Thoracic aorta (tissue), 2 donors: ENCODE measurements at places on chromosomes 5 and 9. TPM values are rescaled to one million over a fixed set of nuclear protein-coding genes. Genes with fewer than 3 reads are reported as not detected.
A peak's percentile ranks its signal among the peaks of the same experiment; 100 is the strongest.

GRCh38 chr9:85432599-85432998, 309.2 kb downstream of the AGTPBP1 start:
- no peaks in the 10 kb centered on the region for H3K36me3 ChIP-seq
- H3K27me3 ChIP-seq: no peaks in the 10 kb centered on the region
- H3K4me1 ChIP-seq: no peaks in the 10 kb centered on the region
- no peak overlapping the region for H3K27ac ChIP-seq
- no peak overlapping the region for H3K4me3 ChIP-seq
- no peak for DNase-seq

DNA sequence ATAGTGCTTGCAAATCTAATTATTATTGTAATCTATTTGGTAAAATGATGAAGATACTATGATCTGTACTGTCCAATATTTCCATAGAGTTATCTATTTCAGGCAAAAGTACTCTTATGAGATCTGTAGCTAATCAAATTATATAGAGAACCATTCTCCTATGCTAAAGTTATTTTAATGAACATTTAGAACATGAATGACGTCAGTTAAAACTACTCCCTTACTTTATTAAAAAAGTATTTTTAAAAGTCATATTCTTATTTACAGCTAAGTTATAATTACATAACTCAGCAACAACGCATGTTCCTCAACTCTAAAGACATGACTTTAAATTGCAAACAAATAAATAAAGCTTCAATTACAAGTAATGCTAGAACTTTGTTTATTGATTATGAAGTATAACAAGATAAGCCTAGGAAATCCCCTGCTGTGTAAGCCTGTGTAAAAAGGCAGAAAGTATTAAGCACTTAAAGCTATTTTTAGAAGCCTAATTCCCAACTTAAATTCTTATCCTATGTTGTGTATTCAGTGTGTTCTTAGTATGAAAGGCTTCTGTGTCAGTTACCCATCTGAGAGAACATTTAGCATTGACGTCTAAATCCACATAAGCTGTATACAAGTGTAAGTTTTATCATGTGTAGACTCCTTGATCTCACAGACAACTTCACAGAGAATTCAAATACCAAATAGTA, 285.7 kb downstream of the HCN1 start:
- no peak overlapping the region for H3K4me3 ChIP-seq
- no peaks in the 10 kb centered on the region for H3K27me3 ChIP-seq
- H3K27ac ChIP-seq: no peak overlapping the region
- DNase-seq: no peak
- no peaks in the 10 kb centered on the region for H3K36me3 ChIP-seq

GRCh38 chr5:80641353-80641752, 13.1 kb upstream of the MSH3 start:
- DNase-seq: no peak
- H3K36me3 ChIP-seq: no peaks in the 10 kb centered on the region
- H3K27me3 ChIP-seq: no peaks in the 10 kb centered on the region
- no peaks in the 10 kb centered on the region for H3K4me1 ChIP-seq
- H3K27ac ChIP-seq: no peak overlapping the region

GRCh38 chr9:8961186-8961851, 1161.7 kb upstream of the DMAC1 start:
- no peaks in the 10 kb centered on the region for H3K36me3 ChIP-seq
- no peaks in the 10 kb centered on the region for H3K4me1 ChIP-seq
- no peak overlapping the region for H3K27ac ChIP-seq
- peak; percentile 2 for DNase-seq

DNA sequence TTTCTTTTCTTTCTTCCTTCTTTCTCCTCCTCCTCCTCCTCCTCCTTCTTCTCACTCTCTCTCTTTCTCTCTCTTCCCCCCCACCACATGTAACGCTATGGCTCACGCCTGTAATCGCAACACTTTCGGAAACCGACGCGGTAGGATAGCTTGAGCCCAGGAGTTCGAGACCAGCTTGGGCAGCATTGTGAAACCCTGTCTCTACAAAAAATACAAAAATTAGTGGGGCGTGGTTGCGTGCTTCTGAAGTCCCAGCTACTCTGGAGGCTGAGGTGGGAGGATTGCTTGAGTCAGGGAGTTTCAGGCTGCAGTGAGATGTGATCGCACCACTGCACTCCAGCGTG, 736 bp upstream of the GLDC start:
- H3K4me3 ChIP-seq: peak overlapping the region; percentile 83
- H3K4me1 ChIP-seq: peaks cover 9% of the 10 kb centered on the region
- no peak for DNase-seq
- no peak overlapping the region for H3K27ac ChIP-seq
- no peaks in the 10 kb centered on the region for H3K36me3 ChIP-seq

GRCh38 chr9:120236596-120236995, 343.4 kb downstream of the CDK5RAP2 start:
- H3K27ac ChIP-seq: no peak overlapping the region
- H3K36me3 ChIP-seq: no peaks in the 10 kb centered on the region
- no peak overlapping the region for H3K4me3 ChIP-seq
- no peak for DNase-seq
- H3K4me1 ChIP-seq: no peaks in the 10 kb centered on the region

GRCh38 chr9:35564658-35565061, 40.4 kb upstream of the TESK1 start:
- peak; percentile 64 for DNase-seq
- H3K27ac ChIP-seq: peak overlapping the region; percentile 89
- peaks cover 59% of the 10 kb centered on the region for H3K4me1 ChIP-seq
- peaks cover 13% of the 10 kb centered on the region for H3K36me3 ChIP-seq
- no peaks in the 10 kb centered on the region for H3K27me3 ChIP-seq

GRCh38 chr5:174850565-174851169, 126.3 kb downstream of the MSX2 start:
- H3K4me3 ChIP-seq: no peak overlapping the region
- no peaks in the 10 kb centered on the region for H3K27me3 ChIP-seq
- no peaks in the 10 kb centered on the region for H3K36me3 ChIP-seq
- no peak for DNase-seq

GRCh38 chr9:124779368-124780059, 2.6 kb downstream of the OLFML2A start:
- no peak overlapping the region for H3K27ac ChIP-seq
- H3K4me1 ChIP-seq: peaks cover 13% of the 10 kb centered on the region
- no peak for DNase-seq
- no peaks in the 10 kb centered on the region for H3K36me3 ChIP-seq
- H3K4me3 ChIP-seq: no peak overlapping the region

DNA sequence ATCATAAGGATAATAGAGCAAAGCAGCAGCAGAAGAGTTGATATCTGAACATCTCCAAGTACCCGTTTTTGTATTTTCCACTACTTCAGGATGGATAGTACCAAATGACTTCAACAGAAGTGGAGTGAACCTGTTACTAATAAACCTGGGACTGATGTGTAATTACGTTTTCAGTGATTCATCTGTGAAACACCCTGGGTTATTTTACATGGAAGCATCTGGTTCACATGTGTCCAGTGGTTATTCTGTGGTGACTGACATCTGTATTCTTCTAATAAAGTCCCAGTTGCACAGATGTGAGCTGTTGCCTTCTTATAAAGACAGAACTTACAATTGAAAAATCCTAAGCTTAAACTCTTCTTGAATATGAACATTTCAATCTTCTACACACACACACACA, 139.7 kb upstream of the VCAN start:
- no peak for DNase-seq
- no peak overlapping the region for H3K4me3 ChIP-seq
- no peaks in the 10 kb centered on the region for H3K4me1 ChIP-seq
- H3K27me3 ChIP-seq: no peaks in the 10 kb centered on the region
- no peak overlapping the region for H3K27ac ChIP-seq

DNA sequence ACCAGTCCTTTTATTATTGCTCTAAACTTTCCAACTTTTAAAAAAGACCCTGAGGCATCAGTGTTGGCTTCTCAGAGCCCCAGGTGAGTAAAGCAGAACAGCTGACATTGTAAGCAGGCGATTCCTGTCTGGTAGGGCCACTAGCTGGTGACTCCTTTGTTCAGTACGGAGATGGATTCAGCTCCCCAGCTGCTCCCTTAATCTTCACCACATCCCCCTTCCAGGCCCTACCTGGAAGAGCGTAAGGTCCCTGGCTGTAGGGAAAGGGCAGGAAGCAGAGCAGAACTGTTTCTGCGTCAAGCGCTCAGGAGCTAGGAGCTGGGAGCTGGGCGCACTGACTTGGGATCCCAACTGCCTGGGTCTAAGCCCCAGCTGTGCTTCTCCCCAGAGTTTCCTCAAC, 203.7 kb upstream of the TAS2R1 start:
- no peak overlapping the region for H3K4me3 ChIP-seq
- no peaks in the 10 kb centered on the region for H3K36me3 ChIP-seq
- H3K4me1 ChIP-seq: no peaks in the 10 kb centered on the region
- no peak overlapping the region for H3K27ac ChIP-seq
- no peak for DNase-seq

GRCh38 chr5:57937501-57938173, 455.0 kb upstream of the ACTBL2 start:
- no peak for DNase-seq
- H3K4me1 ChIP-seq: no peaks in the 10 kb centered on the region
- no peaks in the 10 kb centered on the region for H3K36me3 ChIP-seq
- H3K27me3 ChIP-seq: no peaks in the 10 kb centered on the region
- no peak overlapping the region for H3K27ac ChIP-seq

DNA sequence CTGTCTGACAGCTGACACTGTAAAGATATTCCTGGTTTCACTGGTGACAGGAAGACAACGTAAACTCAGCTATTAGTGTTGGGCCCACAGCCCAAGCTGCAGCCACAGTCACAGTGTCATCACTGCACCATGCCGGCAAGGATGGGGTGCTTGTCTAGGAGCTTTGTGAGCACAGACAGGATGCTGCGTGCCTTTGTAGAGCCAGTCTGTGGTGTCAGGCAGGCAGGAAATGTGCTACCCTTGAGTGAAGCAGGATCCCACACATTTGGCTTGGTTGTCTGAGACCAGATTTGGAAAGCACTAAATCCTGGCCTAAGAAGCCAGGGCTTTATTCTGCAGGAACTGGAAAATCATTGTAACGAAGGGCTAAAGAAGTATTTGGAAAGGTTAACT, 121.6 kb upstream of the ADAMTS16 start:
- no peaks in the 10 kb centered on the region for H3K27me3 ChIP-seq
- no peak for DNase-seq
- H3K36me3 ChIP-seq: no peaks in the 10 kb centered on the region

DNA sequence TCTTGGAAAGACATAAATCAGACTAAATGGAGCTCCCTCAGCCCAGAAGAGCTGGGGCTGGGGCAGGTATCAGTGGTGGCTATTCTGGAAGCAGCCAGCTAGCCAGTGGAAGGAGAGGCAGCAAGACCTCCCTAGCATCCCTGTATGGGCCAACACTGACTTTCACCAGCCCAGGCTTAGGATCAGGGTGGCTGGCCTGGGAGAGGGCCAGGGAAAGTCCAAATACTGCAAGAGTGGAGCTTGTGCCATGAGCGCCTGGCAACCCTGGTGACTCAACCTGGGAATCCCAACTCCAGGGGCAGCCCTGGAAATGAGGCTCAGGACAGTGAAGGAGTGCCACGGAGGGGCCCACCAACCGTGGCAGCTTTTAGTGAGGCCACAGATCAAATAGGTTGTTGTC, 7.6 kb upstream of the IRF1 start:
- peak overlapping the region; percentile 85 for H3K4me3 ChIP-seq
- H3K36me3 ChIP-seq: no peaks in the 10 kb centered on the region
- DNase-seq: peak; percentile 30
- no peaks in the 10 kb centered on the region for H3K27me3 ChIP-seq

GRCh38 chr9:97895695-97896332, 26.5 kb downstream of the TRMO start:
- DNase-seq: no peak
- no peak overlapping the region for H3K4me3 ChIP-seq
- no peaks in the 10 kb centered on the region for H3K4me1 ChIP-seq
- no peaks in the 10 kb centered on the region for H3K27me3 ChIP-seq

DNA sequence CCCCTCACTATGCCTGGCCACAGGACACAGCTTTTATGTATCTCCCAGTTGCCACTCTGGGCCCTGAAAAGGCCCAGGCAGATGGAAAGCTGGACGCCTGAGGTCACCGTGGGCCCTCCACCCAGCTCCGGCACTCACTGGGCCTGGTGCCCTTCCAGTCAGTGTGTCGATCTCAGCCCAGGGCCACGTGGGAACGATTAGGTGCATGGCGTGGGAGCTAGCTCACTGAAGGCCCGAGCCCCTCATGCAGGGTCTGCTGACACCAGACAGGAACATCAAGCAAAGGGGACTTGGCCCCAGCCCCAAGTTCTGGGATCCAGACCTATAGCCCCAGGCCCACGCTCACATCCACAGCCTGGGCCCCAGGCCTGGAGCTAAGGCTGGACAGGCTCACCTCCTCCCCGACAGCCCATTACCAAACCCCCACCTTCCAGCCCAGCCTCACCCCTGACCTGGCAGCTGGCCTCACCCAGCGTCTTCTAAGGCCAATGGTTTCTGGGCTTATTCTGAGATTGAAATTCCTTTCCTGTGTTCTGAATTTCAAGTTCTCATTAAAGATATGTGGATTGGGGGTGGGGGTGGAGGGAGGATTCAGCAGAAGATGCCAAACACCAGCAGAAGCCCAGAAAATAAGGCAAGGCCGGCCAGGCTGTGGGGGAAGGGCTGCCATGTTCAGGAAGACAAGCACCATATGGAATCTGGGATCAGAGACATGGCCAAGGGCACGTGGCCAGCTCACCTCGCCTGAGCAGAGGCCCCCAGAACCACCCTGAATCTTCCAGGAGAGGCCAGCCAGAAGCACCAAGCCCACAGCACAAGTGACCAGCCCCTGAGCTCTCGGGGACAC, 74.5 kb downstream of the ADAMTS2 start:
- peaks cover 28% of the 10 kb centered on the region for H3K4me1 ChIP-seq
- H3K4me3 ChIP-seq: no peak overlapping the region
- no peak for DNase-seq

DNA sequence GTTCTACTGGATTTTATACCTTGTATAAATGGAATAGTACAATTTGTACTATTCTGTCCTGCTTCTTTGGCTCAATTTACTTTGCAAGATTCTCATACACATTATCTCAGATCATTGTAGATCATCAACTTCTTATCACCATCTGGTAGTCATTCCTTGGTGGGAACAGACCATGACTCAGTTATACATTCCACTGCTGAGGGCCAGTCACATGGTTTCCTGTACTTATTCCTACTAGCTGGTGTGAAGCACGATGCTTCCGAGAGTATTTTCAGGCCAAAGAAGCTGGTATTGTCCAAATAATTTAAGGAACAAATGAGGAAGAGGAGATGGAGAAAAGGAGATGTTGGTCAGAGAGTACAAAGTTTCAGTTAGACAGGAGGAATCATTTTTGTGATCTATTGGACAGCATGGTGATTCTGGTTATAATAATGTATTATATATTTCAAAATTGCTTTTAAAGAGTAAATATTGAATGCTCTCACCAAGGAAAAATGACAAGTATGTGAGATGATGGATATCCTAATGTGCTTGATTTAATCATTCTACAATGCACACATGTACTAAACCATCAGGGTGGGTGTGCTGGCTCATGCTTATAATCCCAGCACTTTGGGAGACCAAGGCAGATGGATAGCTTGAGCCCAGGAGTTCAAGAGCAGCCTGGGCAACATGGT, 124.1 kb downstream of the SYK start:
- peak overlapping the region; percentile 16 for H3K27ac ChIP-seq
- H3K27me3 ChIP-seq: no peaks in the 10 kb centered on the region
- H3K4me3 ChIP-seq: no peak overlapping the region
- no peaks in the 10 kb centered on the region for H3K36me3 ChIP-seq
- peaks cover 34% of the 10 kb centered on the region for H3K4me1 ChIP-seq

Gene SPINK4
- total RNA-seq: not detected

Gene SLC34A1
- total RNA-seq: not detected

Gene MYOT
- total RNA-seq: 16.4 TPM

Gene CCDC152
- total RNA-seq: 4.7 TPM

Gene IRX2
- total RNA-seq: 0.54 TPM

Gene TTC16
- total RNA-seq: 0.14 TPM

Gene DRD1
- 0.41 TPM for total RNA-seq

Gene PCDHGA6
- total RNA-seq: 13.1 TPM

Gene IGFBPL1
- 16.6 TPM for total RNA-seq
